ENCODE measurements at places on chromosomes 1 and 21.
A peak's percentile ranks its signal among the peaks of the same experiment; 100 is the strongest.

- DNase-seq, result no peak
Measured at GRCh38 chr1:201255479-201256362, 27.6 kb upstream of the PKP1 start.

- DNase-seq, result no peak
Measured at GRCh38 chr1:183696981-183697380, 43.9 kb upstream of the APOBEC4 start.

- DNase-seq, result no peak
Measured at GRCh38 chr1:184300446-184300845, 86.4 kb upstream of the C1orf21 start.

GRCh38 chr1:83734420-83734819 is 264.5 kb downstream of the TTLL7 start:
- no peak for DNase-seq

DNA sequence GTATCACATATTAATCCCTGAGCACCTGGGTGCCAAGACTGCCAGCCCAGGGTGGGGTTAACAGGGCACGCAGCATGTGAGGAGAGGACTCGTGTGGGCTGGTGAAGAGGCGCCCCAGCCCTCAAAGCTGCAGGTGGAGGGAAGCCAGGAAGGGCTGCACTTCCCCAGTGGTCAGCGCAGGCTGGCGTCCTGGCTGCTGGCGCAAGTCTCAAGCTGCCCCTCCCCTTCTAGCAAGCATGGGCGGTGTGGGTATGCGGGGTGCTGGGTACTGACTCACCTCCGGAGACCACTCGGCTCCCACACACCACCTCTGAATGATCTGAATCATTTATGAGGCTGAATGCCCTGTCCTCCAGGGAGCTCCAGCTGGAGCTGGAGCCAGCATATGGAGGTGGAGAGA is 44.0 kb downstream of the EIF2D start:
- DNase-seq, result no peak

DNA sequence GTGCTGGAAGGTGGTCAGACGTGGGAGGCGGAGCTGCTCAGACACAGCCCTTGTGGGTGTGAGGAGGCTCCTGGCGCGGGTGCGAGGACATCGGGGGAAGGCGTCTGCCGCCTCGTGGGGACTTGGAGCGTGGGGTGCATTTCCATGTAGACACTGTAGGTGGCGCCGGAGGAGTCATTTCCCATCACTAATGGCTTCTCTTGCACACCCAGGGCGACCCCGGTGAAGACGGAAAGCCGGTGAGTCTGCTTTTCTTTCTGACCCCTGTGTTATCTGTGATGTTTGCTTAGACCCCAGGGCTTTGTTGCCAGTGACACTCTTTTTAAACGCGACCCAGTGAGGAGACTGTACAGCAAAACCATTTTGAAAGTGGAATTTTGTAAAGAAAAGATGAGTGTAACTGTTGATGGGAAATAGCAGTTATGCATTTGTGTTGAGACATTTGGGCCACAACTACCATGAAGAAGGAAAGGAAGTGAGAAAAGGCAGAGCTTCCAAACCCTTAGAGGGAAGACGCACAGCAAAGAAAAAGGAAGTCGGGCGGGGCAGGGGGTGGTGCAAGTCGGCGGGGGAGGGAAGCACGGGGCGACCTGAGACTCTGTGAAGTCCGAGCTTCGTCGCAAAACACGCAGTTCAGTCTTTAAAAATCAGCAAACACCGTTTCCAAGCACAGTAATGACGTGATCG is 64.0 kb downstream of the SLC19A1 start:
- peak; percentile 90 for DNase-seq

- DNase-seq, result no peak
Measured at GRCh38 chr1:192905049-192905448, 96.2 kb downstream of the RGS2 start.

DNA sequence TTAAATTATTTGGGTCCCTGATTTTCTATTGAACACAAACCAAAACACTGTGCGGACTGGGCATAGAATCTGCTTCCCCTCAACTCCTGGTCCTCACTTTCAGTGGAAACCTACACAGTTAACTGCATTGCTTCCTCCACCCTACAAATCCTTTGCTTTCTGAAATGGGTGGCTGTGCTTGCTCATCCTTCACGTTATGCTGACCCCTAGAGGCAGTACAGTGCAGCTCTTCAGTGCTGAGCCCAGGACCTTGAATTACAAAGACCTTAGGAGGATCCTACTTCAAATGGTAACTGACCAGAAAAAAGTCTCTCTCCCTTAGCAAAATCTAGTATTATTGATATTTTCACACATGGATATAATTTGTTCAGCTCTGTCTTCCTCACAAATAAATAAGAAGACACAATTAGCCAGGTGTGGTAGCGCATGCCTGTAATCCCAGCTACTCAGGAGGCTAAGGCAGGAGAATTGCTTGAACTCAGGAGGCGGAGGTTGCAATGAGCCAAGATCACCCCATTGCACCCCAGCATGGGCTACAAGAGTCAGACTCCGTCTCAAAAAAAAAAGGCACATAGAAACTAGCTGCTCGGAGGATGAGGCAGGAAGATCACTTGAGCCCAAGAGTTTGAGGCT is 63.4 kb upstream of the L1TD1 start:
- DNase-seq, result peak; percentile 69
